ENCODE measurements at places on chromosomes 12 and 14.

DNA sequence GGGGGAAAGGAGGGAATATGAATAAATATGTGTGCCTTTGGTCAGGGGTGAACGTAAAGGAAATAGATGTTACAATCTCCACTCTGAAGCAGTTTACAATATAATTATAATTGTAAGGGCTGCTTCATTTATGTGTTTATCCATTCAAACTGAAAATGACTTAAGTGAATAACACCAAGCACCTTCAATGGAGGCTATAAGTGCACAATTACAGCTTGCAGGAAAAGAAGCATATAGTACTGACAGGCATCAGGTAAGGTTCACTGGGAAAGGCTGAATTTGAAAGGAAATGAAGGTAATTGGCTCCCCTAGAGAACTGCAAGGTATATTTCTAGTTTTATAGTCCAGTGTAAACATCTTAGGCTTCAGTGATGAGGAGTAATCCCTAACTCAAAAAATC is 192.7 kb downstream of the STXBP6 start:
- no peak for DNase-seq

DNA sequence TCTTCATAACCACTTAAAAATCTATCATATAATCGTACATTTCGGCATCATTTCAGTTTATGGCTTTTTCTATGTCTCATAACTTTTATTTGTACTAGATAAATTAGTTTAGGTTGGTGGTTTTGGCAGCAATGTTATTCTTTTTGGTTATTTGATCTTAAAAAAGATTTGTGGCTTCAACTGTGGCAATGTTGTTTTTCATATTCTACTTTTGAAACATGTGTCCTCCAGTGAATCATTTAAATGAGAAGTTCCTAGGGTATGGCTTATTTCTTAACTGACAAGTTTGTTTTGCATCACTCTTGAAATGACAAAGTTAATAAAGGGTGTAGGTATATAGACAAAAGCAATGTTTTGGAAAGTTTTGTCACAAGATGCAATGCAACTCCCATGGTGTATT is 11.1 kb upstream of the KITLG start:
- no peak for DNase-seq

- no peak for DNase-seq
Measured at GRCh38 chr12:49987625-49988303, 15.0 kb downstream of the AQP6 start.

DNA sequence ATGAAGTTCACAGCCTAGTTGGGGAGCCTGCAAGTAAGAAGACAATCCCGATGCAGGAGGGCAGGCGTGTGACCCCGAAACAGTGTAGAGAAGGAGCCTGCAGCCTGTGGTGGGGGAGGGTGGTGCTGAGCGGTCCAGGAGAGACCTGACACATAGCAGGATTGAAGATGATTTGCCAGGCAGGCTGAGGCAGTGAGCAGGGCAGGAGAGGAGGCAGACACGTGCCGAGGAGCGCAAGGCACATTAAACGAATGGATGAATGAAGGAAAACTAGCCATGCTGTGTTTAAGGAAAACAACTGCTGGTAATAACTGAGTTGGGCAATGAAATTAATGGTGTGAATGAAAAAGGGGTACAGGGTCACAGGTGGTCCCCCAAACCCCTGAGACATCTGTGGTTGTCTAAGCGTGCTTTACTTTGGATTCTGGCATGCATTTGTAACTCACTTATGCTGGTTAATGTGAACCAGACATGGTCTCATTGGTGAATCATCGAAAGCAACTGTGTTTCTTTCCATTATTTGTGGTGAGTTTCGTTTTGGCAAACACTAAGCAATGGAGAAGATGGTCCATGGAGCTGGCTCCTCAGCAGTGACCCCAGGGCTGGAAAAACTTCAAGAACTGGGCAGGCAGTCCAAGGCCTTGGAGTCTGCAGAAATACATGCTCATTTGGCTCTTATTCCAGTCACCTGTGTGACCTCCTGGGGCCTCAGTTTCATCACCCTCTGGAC is 96.9 kb upstream of the EVL start:
- DNase-seq, result no peak

GRCh38 chr14:72614891-72615415 is 278.9 kb downstream of the DPF3 start:
- no peak for DNase-seq

GRCh38 chr12:85803231-85803630 is 33.0 kb downstream of the RASSF9 start:
- DNase-seq, result no peak

DNA sequence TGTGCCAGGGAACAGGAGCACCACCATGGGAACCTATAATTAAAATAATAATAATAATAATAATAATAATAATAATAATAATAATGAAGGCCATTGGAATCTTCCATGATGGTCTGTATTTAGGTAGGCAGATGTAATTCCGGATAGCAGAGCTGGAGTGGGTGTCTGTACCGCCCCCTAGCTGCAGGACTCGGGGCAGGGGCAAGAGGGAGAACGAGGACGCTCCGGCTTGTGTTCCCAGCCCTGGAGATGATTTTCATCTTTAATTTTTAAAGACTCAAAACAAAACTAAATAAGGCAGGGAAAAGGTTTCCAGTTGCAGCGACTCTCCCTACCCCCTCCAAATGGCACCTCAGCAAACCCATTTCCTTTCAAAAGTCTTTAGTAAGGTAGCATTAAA is 501.1 kb downstream of the VRK1 start:
- no peak for DNase-seq

DNA sequence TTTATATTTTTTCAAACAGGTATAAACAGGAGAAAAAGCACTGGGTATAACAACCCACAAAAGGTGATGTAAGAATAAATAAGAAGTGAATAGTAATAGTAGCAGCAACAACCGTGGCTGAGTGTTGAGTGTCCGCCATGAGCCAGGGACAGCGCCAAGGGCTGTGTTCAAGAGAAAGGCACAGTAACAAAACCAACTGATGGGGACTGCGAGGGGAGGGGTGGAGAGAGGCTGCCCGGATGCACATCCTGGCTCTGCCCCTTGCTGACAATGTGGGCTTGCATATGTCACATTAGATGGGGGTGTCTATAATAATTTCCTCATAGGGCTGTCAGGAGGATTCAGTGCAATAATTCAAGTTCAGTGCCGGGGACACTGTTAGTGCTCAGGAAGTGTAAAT is 912.4 kb downstream of the VRK1 start:
- no peak for DNase-seq

- DNase-seq, result no peak
Measured at GRCh38 chr12:111981987-111982386, 31.0 kb downstream of the TMEM116 start.

DNA sequence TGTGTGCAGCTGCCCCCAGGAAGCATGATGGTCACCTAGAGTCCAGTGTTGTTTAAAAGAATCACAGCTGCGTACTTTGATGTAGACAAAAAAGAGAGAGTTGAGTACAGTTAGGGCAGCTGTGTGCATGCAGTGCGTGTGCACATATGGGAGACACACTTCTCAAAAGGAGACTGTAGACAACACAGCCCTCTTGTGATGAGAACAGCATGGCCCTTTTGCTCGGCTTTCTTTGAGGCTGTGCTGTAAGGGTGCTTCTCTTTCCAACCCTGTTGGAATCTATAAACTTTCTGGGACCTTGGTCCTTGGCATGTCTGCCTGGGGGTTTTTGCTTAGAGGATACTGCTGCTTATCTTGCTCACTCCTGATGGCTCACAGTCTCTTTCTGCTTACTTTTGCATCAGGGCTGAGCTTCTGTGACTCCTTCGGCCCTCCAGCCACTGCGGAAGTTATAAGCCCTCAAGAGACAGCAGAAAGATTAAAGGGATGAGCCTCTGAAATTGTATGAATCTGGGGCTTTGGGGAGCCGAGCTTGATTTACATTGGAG is 102.9 kb downstream of the DYRK2 start:
- no peak for DNase-seq

DNA sequence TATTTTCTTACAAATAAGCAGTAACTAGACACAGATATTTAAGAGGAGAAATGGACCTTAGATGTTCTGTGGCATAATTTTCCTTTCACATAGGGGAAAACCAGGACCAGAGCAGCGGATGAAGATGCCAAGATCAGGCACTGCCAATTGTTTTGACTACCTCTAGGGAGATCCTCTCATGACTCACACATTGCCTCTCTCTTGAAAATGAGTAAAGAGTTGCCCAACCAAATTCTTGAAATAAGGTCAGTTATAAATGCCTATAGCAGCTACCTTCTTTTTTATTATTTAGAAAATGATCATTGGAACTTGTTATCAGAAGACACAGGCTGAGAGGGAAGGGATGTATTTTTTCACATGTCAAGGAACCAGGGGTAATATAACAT is 263.4 kb upstream of the PLEKHG7 start:
- no peak for DNase-seq

DNA sequence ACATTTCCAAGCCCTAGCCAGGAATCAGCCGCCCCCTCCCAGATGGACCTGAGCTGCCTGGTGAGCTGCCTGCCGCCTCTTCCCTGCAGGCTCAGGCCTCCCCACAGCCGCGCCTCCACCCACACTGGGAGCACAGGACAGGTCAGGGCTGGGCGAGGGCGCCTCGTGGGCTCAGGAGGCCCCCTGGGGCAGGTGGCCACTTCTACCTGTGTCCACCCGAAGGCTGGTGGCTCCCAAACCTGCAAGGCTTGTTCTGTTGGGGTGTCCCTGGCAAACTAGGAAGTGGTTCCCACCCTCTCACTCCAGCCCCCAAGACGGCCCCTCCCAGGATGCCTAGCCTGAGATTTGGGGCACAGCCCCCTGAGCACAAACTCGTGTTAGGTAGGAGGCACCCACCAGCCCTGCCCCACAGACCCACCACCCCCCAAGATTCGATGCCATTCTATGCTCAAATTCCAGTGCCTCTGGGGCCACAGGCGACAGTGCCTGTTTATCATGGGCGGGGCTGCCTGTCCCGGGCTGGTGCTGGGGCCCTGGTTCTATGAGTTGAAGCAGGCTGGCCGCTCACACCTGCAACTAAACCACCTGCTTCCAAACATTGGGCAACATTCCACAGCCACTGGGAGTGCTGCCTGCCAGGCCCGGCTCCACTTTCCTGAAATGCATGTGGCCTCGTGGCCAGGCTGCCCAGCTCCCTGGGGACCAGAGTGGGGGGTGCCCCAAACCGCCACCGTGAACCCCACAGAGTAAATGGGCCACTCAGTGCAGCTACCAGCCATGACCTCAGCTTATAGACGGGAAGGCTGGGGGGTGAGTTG is 6.8 kb downstream of the MMP17 start:
- DNase-seq, result no peak

DNA sequence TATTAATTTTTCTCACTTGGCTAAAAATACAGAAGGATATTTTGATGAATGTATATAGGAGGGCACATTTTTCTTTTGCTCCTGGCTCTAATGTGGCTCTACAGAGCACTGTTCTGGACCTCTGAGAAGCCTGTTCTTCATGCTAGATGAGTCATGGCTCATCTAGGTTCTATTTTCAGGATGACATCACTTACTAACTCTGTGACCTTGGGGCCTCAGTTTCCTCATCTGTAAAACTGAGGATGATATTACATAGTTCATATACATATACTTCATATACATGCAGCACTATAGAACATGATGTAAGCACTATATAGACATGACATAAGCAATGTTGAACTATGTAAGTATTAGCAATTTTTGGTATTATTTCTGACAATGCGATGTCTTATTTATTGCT is 35.8 kb downstream of the SOCS2 start:
- no peak for DNase-seq

DNA sequence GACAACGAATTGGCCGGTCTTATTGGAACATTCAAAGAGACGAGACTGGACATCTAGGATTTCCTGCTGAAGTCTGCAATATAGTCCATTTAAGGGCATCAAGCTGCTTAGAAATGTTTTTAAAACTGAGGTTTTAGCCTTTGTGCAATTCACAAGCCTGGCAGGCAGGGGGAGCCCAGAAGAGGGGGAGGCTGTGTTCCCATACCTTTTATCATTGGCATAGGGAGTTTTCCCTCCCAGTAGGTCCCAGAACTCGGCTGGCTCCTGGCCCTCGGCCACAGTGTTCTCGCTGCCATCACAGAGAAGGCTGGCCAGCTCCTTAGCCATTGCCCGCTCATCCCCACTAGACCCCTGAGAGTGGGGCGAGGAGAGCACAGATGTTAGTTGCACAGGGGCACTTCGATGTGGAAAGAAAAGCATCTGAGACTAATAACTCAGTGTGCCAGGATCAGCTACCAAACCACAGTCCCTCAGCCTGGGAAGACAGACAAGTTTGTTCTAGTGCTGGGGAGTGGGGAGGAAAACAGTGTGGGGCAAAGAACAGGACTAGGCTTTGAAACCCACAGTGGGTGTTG is 15.1 kb downstream of the AVIL start:
- DNase-seq, result peak; percentile 12

DNA sequence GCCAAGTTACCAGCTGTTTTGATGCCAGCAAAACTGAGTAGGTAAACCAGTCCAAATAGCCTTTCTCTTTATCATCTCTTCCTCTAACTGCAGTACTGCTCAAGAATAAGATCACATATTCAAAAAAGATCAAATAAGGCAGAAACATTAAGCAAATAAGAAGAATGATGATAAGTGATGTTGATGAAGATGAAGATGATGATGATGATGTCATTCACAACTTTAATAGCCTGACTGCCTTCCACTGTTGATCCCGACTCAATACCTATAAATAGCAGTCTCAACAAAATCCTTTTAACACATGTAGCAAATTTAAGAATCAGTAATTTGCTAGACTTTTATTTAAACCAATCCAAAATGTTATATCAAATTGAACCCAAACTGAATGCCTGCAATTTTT is 47.1 kb downstream of the NELL2 start:
- DNase-seq, result no peak

DNA sequence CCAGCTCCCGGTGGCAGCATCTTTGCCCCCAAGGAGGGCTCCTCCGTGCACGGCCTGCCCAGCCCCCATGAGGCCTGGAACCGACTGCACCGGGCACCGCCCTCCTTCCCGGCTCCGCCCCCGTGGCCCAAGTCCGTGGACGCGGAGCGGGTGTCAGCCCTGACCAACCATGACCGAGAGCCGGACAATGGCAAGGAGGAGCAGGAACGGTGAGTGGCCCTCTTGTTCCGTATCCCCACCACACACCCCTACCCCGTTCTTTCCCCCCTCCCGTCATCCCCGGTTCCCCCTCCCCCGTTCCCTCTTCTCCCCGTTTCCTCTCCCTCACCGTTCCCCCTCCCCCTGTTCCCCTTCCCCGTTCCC is 28.3 kb downstream of the LRCOL1 start:
- no peak for DNase-seq

All from effector CD8-positive, alpha-beta T cell (primary cell).